ENCODE measurements at places on chromosomes 7 and 10.

- DNase-seq, result no peak
These were observed 20.0 kb upstream of the LIPA start for GRCh38 chr10:89271532-89271931.

GRCh38 chr10:116838143-116838725, 11.1 kb upstream of the ENO4 start:
- no peak for DNase-seq

- no peak for DNase-seq
These were observed 185.0 kb upstream of the TCERG1L start for GRCh38 chr10:131496351-131497052.

GRCh38 chr7:28937103-28937502, 21.0 kb downstream of the TRIL start:
- DNase-seq, result no peak

DNA sequence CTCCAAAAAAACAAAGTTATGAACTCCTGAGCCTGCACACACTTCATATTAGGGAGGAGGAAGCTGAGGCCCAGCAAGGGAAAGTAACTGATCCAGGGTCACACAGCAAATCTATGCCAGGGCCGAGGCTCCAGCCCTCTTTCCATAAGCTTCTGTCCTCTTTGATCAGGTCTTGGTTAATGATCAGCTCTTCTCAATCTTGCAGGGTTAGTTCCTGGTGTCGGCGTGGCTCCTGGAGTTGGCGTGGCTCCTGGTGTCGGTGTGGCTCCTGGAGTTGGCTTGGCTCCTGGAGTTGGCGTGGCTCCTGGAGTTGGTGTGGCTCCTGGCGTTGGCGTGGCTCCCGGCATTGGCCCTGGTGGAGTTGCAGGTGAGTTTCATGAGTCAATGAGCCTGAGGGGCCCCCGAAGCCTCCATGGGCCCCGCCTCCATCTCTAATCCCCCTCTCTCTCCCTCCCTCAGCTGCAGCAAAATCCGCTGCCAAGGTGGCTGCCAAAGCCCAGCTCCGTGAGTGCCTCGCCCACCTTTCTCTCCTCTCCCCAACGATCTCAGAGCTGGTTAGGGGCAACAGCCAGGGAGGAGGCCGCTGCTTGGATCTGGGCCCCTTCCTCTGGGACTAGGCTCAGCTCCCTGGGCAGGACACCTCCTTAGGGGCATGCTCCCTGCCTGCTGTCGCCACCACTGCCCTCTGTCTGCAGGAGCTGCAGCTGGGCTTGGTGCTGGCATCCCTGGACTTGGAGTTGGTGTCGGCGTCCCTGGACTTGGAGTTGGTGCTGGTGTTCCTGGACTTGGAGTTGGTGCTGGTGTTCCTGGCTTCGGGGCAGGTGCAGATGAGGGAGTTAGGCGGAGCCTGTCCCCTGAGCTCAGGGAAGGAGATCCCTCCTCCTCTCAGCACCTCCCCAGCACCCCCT, 23.7 kb upstream of the LIMK1 start:
- no peak for DNase-seq

DNA sequence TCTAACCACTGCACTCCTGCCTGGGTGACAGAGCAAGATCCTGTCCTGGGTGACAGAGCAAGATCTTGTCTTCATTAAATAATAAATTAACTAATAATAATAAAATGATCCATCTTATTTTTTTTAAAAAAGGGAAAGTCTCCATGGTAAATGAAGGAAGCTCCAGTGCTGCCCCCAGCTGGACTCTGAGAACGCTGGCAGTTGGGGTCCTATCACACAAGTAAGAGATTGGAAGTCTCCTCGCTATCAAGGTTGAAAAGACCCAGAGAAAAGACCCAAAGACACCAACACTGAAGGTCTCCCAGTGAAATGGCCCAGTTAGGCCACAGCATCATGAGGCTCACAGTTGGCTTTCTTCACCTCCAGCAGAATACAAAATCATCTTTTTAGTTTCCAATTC, 13.8 kb upstream of the C10orf67 start:
- no peak for DNase-seq

DNA sequence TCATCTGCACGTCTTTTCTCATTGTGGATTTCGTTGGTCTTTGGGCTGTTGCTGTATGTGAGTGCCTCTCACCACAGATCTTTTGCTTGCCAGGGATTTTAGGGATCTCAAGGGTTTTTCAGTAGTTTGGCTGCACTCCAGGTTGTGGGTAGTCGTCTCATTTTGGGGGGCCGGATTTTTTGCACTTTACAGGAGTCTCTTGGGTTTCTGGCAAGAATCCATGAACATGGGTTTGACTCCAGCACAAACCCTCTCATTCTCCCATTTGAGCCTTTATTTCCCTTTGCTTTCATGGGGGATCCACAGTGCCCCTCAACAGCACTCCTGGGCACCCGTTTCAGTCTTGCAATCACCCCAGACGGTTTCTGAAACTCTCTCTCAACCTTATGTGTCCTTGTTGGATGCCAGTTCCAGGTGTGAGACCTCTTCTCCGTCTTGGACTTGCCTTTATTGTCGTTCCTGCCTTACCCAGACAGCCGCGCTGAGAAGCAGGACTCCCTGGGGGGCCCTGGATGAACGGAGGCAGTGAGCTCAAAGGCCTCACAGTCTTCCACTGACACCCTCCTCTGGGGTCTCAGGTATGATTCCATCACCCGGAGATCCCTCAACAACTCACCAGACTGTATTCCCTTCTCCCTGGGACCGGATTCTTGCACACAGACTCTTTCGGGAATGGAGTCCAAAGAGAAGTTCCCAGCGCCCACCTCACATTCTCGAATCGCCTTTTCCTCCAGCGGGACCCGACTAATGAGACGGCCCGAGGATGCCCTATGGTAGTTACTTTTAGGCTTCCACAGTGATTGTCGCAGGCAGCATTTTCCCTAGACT, 18.8 kb upstream of the ZNF273 start:
- DNase-seq, result no peak

All from HuH-7.5 (cell line).